Stimulated activated CD8-positive, alpha-beta memory T cell treated with anti-CD3 and anti-CD28 coated beads, Interleukin-12 subunit alpha, Interleukin-12 subunit beta, amount 100 ng/mL, for 4 hours (primary cell): ENCODE measurements at places on chromosomes 2 and 18.

- DNase-seq, result no peak
Observed at GRCh38 chr2:217901835-217902378, 100.9 kb downstream of the TNS1 start.

DNA sequence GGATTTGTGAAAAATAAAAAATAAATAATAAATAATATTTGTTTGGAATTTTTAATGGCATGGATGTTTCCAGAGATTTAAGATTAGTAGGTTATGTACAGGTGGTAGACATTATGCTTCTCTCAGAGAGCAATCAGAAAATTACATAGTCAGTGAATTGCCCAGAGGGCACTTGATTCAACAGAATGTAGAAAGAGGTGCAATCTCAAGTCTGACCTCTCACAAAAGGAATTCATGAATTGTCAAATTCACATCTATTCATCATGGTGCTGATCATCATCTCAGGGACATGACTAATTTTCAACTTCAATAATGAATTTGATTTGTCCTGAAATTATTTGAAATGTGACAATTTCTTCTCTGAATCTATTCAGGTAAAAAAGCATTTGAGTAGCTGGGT lies 172.5 kb downstream of the PDE11A start:
- DNase-seq, result no peak

GRCh38 chr2:31204783-31205182 lies 12.5 kb downstream of the CAPN14 start:
- no peak for DNase-seq

GRCh38 chr2:73290049-73290839 lies 3.1 kb downstream of the EGR4 start:
- DNase-seq, result no peak

DNA sequence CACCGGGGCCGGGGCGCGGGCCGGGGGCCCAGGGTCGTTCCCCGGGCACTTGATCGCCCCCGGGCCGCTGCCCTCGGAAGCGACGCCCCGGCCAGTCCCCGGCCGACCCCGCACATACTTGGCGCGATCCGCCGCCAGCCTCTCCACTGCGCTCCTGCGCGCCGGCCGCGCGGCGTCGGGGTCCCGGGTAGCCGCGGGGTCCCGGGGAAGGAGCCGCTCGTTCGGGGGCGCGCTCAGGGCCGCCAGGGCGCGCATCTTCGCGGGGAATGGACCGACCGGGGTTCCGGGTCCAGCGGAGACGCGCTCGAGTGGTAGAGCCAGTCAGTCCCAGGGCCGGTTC lies 204 bp downstream of the FAM110C start:
- no peak for DNase-seq

DNA sequence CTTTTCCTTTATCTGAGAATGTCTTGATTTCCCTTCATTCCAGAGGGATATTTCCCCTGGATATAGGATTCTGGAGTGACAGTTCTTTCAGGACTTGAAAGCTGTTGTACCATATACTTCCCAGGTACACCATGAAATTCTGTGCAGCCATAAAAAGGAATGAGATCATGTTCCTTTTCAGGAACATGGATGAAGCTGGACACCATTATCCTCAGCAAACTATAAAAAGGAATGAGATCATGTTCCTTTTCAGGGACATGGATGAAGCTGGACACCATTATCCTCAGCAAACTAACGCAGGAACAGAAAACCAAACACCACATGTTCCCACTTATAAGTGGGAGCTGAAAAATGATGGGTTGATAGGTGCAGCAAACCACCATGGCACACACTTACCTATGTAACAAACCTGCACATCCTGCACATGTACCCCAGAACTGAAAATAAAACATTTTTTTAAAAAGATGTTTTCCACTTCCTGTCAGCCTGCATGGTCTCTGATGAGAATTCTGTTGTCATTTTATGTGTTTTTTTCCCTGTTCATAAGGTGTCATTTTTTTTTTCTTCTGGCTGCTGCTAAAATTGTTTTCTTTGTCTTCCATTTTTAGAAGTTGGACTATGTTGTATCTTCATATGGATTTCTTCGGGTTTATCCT lies 133.3 kb downstream of the DNAH6 start:
- no peak for DNase-seq

DNA sequence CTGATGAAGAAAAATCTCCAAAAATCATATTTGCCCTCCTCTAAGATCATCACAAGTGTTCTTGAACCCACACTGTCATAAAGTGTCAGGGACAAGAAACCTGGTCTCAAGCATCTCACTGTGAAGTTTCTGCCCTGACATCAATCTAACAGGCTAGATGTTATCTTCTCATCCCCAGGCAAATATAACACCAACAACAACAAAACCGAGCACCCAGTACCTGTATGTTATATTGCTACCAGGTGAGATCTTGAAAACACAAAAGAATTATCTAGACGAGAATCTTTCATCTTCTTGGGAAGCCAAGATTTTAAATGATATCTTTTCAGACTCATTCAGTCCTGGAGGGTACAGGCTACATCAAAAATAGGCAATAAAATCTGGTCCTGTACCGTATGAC lies 8.8 kb upstream of the MAP4K3 start:
- no peak for DNase-seq

DNA sequence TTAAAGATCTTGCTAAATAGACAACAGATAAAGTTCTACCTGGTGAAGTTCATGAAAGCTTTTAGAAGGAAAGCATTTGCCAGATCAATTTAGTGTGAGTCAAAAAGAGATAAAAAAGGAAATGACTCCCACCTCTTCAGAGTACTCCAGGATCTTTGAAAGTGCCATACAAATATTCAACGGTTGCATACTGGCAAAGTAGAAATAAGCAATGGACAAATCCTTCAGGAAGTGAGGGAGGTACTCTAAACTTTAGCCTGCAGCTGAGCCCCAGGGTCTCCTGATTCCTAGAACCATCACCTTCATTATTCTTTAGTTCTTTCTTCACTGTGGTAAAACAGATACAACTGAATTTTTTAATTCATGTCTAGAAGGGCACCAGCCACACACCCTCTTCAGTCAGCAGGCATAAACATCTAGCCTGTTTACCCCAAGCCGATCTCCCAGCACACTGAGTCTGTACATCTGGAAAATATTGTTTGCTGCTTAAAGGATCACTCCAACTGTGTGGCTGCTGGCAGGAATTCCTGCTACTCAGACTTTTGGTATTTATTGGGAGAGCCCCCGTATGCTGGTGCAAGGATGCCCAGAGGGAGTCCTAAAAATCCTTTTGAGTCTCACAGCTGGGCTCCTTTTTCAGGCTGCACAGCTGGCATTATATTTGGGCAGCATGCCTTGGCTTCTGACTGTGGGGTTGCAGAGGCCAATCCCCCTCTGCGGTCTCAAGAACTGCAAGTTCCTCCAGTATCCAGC lies 72.3 kb upstream of the SESTD1 start:
- no peak for DNase-seq

GRCh38 chr2:112032689-112033465 lies 22.2 kb upstream of the TMEM87B start:
- no peak for DNase-seq
